ENCODE measurements at places on chromosomes 2 and 18.

GRCh38 chr2:47173986-47174732 is 19.1 kb upstream of the STPG4 start:
- DNase-seq: no peak

- no peak for DNase-seq
Observed at GRCh38 chr2:72157871-72158771, 10.5 kb upstream of the CYP26B1 start.

DNA sequence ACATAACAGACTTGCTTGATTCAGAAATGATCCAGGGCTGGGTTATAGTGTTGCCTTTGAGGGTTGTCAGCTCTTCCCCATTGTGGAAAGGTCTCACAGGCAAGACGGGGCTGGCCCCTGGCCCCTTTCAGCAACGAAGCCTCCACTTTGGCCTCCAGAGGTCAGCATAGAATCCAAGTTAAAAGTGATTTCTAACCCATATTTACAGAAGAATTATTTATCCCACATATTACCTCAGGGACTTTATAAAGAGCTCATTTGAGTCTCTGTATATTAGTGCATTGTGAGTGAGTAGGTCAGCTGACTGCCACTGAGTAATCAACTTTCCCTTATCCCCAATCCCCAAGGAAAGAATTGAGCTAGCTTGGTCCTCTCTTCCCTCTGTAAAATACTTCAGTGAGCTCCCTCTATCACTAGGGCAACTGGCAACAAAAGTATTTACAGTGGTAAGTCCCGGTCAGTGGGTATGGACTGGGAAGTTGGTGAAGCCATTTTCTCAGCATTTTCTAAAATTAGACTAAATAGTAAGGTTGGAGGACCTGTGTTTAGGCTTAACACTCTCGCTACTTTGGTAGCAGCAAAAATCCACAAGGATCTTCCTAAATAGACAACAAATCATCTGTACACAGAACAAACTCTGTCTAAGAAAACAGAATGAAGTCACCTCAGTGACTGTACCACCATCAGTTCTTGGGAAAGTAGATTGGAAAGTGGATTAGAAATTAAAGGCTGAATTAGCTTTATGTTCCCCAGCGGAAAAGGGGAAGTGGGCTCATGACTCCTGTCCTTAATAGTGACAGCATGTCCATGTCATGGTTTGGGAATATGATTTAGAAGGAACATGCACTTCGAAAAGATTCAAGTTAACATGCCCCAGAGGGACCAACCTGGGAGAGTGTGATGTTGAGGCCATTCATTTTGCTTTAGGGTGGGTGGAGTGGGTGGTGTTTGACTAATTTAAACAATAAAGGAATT is 171.0 kb upstream of the SIX3 start:
- no peak for DNase-seq

- DNase-seq: no peak
Observed at GRCh38 chr2:196167666-196168065, 3.7 kb downstream of the STK17B start.

DNA sequence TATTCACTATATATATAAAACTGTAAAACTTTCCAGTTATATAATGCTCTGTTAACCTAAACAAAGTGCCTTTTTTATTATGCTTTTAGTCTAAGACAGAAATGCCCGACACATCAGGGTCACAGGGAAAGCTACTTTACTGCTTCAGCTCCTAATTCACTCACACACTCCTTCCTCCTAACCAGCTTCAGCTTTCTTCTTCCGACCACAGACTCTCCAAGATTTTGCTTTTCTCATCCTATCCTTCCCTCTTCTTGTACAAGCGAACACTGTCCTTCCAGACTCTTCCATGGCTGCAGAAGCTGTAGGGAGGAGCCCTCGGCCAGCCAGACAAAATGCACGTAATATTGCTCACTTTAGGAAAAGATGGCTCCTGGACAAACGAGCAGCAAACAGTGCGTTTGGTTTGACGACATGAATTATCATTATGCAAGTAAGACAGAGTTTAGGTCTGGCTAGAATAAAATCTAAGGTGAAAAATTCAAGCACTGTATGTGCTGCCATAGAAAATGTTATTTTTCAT is 47.5 kb upstream of the HNRNPA3 start:
- DNase-seq: no peak

- no peak for DNase-seq
Observed at GRCh38 chr2:18124116-18124835, 245.8 kb downstream of the KCNS3 start.

GRCh38 chr2:140472676-140473075 is 1658.1 kb downstream of the LRP1B start:
- no peak for DNase-seq

GRCh38 chr2:199692489-199692888 is 158.5 kb downstream of the FTCDNL1 start:
- DNase-seq: no peak

DNA sequence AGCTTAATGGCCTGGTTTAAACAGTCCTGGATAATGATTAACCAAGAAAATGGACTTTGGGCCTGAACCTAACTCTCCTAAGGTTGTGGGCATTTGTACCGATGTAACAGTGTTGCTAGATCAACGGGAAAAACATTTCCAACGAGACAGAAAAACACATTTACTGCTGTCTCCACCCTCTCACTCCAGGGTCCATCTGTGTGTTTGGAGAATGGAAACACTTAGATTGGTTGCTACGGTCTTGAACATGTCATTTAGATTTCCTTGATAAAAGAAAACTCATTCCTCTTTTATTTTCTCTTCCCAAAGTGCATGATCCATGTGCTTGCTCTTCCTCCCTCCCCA is 88.0 kb downstream of the SOCS6 start:
- DNase-seq: no peak

- DNase-seq: no peak
Observed at GRCh38 chr18:76474824-76475223, 20.2 kb downstream of the ZNF516 start.

- DNase-seq: no peak
Observed at GRCh38 chr2:241852116-241852980, 6.3 kb downstream of the PDCD1 start.

GRCh38 chr2:133953524-133953923 is 300.3 kb upstream of the MGAT5 start:
- no peak for DNase-seq

GRCh38 chr2:220949466-220949865 is 622.6 kb downstream of the EPHA4 start:
- no peak for DNase-seq

DNA sequence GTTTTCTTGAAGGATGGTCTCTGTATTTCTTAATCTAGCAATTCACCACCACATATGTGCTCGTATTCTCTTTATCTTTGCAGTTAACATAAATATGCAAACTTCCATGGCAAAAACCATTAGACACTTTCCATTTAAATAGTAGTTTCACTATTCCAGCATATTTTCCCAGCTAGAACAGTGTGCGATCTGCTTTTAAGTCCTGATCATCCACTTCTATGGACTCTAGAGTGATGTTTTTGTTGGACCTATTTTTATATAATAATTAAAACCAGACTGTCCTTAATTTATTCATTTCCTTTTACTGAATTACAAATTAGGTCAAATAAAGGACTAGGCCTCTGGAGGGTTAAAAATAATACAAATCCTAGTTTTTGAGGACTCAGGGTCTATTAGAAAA is 418.4 kb upstream of the TRIB2 start:
- DNase-seq: no peak

DNA sequence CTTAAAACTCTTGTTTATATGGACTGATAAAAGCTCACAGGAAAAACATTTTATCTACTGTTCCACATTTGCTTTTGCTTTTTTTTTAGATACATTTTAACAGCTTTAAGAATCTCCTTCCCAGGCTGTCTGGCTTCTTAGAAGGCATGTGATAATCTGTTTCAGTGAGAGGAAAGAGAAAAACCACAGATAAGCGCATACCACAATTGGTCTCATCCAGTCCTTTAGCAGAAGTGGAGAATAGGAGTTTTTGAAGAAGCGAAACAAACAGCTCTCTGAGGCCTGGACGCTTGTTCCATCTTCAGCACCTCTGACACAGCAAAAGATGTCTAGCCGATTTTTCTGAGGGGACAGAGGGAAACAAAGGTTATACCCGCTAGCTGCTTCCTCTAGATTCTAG is 37.6 kb downstream of the RMC1 start:
- DNase-seq: no peak

- no peak for DNase-seq
Observed at GRCh38 chr2:54457323-54458023, 1.3 kb downstream of the SPTBN1 start.

DNA sequence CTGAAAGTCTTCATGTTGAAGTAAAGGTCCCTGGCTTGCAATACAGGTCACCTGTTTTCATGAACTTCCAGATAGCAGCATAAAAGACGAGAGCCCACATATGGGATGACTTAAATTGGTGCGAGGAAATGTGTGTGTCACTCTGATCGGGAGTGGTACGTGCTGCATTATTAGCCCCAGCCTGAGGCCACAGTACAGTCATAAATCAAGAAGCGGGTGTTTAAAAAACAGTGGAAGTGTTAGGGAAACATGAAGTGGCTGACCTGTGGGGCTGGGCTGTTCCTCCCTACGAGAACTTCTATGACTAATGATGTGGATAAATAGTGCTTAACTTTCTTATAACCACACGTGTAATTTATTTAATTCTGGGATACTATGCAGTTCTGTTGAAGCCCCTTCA is 24.4 kb downstream of the RDH14 start:
- no peak for DNase-seq

All from activated gamma-delta T cell treated with Interleukin-2 at 50 U/mL for 16 hours (primary cell).